Hepatocyte (in vitro differentiated cells): ENCODE measurements at places on chromosomes 1 and 21.

DNA sequence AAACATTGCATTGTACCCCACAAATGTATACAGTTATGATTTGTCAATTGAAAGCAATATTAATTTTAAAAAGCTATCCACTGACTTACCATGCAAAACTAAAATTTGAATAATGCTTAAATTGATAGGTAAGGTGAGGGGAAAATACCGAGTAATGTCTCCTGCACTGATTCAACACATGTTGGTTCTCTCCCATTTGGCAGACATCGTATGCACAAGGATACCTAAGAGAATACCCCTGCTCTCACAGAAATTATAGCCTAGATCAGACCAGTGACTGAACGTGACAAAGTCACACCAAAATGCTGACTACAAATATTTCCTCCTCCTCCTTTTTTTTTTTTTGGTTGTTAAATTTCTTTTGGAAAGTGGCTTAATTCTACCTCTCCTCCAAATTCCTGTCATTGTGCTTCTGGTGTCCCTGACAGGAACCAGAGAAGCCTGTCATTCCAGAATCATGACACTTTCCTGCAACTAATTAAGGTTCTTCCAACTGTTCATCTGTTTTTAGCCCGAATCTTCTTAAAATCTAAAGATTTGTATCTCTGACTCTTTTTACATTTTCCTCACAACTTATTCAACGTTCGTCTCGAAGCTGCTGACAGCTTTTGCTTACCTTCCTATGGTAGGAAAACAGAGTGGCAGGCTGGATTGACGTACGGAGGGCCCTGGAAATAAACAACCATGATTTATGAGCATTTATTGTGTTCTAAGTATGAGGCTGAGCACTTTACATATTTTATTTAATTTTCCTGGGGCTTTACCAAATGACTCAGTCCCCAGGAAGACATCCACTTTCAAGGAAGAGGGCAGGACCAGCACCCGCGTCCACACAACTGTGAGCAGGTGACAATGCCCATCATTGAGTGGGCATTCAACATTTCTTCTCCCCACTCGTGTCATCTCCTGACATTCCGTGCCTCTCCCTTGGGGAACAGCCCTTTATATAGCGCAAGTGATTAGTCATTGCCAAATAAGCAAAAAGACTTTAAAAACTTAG, 57.9 kb upstream of the KCNE2 start:
- DNase-seq = no peak

DNA sequence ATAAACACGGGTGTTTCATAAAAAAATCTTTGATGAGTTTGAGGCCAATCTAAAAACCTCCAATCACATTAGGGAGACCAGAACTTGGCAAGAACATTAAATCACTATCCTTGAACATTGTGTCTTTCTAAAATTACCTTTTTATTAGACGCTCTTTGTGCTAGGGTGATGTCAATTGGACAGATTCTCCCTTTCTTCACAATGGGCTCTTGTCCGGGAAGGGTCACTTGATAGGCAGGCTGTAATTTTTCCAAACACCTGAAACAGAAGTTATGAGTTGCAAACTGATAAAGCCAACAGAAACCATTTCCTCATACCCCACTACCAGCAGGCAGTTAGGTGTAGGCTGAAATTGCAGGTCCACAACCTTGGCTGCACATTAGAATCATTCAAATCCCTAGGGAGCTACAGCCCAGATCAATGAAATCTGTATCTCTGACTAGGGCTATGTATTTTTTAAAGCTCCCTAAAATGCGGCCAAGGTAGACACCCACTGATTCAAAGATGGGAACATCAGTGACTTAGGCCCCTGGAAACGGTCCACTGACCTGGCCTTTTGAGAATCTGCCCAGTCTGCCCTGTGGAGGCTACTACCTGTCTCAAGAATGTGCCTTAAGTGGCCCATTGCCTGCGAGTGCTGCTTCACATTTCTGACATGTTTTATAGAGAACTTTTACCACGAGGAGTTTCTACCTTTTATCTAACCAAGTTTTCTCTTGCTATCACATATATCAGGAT, 16.5 kb downstream of the EIF2D start:
- DNase-seq = no peak

- DNase-seq = no peak
These were observed 58.8 kb downstream of the KCNK1 start for GRCh38 chr1:233672732-233673131.

GRCh38 chr1:68470388-68470970, 20.7 kb upstream of the RPE65 start:
- DNase-seq = peak; percentile 36

DNA sequence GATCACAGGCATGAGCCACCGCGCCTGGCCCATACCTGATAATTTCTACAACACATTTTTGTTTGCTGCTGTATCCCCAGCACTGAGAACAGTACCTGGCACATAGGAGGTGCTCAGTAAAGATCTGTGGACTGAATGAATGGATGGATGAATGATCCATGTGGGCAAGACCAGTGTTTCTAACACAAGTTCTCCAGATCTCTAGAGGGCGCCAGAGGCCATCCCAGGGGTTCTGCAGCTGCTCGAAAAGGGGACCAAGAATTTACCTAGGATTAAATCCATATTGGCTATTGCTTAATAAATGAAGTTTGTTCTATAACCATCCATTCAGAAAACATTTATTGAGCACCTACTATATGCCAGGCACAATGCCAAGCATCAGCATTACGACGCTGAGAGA, 167.7 kb downstream of the ACTL8 start:
- peak; percentile 69 for DNase-seq

DNA sequence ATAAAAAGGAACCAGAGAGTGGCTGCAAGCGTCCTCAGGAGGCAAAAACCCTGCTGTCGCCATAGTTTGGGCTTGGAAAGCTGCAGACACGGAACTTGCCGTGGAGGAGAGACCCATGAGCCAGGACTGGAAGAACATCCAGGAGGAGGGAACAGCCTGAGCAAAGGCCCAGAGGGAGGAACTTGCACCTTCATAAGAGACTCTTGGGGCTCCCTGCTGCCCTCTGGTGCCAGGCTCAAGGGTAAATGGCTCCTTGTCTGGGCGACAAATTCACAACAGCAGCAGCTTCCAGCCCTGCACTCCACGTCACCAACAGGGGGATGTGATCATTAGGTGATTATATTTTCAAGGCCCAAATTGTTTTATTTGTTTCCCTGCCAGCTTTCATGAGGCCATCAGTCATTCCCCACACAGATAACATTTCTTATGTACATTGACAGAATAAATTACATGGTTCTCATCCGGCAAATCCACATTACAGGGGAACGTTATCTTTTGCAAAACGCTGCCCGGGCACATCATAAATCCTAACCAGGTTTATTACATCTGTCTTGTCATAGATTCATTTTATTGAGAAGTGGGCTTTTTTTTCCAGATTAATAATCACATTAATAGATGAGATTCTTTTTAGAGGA, 143.0 kb upstream of the GRIK3 start:
- peak; percentile 46 for DNase-seq

DNA sequence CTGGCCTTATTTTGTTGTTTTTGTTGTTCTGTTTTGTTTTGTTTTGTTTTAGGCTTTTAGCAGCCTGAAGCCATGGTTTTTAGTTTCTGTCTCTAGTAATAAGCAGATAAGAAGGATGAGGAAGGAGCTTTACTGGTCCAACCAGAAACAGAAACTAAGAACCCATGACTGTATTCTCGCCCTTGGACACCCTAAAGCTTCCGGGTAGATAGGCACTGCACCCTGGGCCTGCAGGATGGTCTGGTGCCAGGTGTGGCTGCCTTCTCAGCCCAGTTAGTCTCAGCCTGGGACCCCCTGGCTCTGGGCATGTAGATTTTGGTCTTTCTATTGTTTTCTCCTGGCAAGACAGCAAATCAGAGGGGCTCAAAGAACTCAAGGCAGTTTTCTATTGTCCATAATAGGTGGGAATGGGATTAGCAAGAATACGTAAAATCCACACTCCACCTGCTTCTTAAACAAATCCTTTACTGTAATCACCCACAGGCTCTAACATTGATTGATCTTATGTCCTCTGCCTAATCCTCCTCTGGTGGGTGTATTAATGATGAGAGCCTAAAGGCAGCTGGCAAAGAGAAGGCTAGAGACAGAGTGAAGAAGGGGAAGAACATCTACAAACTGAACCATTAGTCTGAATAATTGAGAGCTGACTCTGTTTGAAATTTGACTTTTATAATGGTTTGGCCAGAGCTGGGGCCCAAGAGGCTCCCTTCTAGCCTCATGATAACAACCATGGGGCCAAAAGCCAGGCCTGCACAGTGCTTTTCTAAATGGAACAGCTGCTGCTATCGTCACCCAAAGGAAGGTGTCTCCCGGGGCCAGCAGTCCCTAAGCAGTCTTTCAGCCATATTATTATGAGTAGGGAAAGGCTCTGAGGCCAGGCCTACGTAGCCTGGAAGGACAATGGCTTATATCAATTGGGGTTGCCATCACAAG, 106.8 kb upstream of the ATP1A1 start:
- DNase-seq = no peak

DNA sequence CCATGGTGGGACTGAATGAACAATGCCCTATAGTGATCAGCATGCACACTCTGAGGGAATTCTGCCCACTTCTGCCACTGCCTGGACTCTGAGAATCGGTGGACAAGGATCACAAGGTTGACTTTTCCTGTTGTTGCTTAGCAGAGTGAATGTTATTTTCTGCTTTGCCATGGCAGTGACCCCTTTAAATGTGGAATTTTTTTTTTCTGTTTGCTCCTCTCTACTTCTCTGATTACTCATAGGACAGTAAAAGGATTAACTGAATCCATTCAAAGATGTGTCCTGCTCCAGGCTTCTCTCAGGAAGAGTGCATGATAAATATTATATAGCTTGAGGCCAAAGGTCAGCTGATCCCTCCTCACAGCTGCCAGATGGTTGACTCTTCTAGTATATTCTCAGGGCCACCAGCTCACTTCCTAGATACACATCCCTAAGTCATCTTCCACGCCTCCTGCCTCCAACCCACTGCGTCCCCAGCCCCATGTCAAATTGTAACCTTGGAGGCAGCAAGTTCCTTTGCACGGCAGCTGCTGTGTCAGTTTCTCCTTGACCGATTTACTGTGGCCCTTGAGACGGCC, 74.0 kb upstream of the RALGPS2 start:
- peak; percentile 71 for DNase-seq

DNA sequence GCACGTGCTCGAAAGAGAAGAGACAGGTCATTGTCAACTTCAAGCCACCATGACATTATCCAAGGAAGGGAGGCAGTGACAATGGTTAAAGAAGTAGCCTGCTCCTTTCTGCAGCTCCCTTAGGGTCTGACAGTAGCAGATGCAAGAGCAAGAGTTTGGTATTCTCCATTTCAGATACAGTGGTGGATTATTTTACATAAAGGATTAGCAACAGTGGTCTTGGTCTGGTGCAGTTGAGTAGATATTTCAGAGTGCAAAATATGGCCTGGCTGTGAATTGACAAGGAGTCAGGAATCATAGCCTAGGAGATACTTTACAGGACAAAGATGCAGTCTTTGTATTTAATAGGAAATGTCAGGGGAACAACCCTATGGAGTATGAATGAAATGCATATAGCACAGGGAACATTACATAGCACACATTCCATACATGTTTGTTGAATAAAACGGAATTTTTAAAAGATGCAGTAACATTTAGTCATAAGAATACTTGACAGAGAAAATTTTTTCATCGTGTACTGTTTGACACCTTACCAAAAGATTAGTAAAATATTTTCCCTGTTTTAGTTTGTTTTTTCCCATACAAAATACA, 41.8 kb downstream of the CHRM3 start:
- DNase-seq = no peak

GRCh38 chr1:234899041-234899729, 229.5 kb downstream of the TOMM20 start:
- DNase-seq = peak; percentile 69

- DNase-seq = no peak
These were observed 27.1 kb downstream of the AK2 start for GRCh38 chr1:33009561-33009960.

- no peak for DNase-seq
These were observed 34.9 kb downstream of the CDC14A start for GRCh38 chr1:100387209-100387608.

GRCh38 chr1:199246716-199247115, 607.9 kb downstream of the PTPRC start:
- no peak for DNase-seq

DNA sequence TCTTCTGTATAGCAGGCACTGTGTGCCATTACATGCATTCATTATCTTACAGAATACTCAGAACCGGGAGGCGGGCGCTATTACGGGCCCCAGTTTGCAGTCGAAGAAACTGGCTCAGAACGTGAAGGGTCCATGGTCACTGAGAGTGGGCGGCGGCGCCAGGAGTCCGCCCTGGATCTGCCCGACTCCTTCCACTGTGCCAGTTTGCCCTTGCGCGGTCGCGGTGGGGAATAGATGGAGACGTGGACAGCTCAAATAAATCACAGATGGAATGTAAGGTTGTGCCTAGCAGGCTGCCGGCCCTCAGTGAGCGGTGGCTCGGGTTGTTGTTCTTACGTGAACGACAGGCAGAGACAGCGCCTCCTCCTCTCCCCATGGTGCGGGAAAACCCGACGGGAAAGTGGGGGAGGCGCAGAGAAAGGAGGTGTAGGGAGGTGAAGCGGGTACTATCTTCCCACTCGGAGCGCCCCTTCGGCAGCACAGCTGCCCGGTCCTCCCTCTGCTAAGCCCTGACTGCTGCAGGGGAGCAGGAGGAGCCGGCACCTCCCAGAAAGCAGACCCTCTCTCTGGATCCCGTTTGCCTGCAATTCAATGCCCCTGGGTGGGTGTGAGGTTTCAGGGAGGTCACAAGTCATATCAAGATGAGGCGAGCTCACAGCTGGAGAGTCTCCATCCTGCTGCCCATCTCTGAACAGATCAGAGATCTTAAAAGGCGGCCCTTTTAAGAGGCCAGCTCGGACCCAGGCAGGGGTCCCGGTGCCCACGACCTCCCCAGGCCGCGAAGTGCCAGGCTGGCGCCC, 1.1 kb downstream of the COL9A2 start:
- DNase-seq = peak; percentile 49

GRCh38 chr1:63937461-63938022, 163.7 kb downstream of the ROR1 start:
- DNase-seq = no peak

- DNase-seq = peak; percentile 89
These were observed 196.8 kb upstream of the LMO4 start for GRCh38 chr1:87131809-87132283.

DNA sequence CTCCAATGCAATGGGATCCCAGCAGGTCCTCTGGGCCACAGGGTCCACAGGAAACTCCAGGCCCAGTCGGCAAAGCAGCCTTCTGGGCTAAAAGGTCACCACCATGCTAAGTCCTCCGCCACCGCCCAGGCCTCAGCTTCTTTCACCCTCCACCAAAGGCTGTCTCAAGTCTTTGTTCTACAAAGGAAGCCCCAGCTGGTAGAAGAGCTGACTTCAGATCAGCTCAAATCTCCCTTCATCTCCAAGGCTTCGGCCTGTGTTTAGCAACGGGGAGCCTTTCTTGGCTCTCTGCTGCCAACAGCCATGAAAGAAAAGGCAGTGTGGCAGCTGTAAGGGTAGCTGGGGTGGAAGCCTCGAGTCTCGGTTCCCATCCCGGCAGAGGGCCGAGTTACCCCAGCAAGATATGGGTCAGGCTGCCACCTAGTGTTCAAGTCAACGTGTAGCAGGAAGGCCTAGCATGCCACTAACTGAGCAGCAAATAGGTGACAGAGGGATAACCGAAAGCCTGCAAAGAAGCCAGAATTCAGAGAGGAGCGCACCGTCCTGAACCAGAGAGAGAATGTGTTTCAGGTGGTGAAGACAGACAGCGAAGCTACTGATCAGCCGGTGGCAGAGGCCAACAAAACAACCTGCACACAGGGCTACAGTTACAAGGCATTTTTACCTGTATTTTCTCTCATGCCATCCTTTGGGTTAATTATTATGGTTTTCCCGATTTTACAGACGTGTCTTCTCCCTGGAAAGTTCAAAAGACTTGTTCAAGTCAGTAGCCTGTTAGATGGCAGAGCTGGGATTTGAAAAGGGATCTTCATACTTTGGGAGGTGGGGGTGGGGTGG, 26.8 kb upstream of the CRNN start:
- no peak for DNase-seq

- no peak for DNase-seq
These were observed 28.5 kb upstream of the LCE5A start for GRCh38 chr1:152481869-152482664.
